ENCODE measurements at places on chromosomes 1 and 21. TPM values are rescaled to one million over a fixed set of nuclear protein-coding genes. Genes with fewer than 3 reads are reported as not detected.

IVL gene
- total RNA-seq = not detected

SLC37A1 gene
- 8.4 TPM for total RNA-seq

TTC22 gene
- 1.2 TPM for total RNA-seq

C1QTNF12 gene
- total RNA-seq = 10.4 TPM

OR2L8 gene
- total RNA-seq = 0.44 TPM

ATP6V1G3 gene
- not detected for total RNA-seq

OLIG2 gene
- total RNA-seq = 42.2 TPM

KANK4 gene
- 23.8 TPM for total RNA-seq

GBP2 gene
- total RNA-seq = 2.3 TPM

FAM43B gene
- 3.0 TPM for total RNA-seq

HPDL gene
- 1.8 TPM for total RNA-seq

TMOD4 gene
- not detected for total RNA-seq

CITED4 gene
- total RNA-seq = 0.89 TPM

PIGK gene
- 48.3 TPM for total RNA-seq

PLEKHA6 gene
- 22.1 TPM for total RNA-seq

SPTA1 gene
- 15.4 TPM for total RNA-seq

BCAR3 gene
- total RNA-seq = 10.4 TPM

NPR1 gene
- 6.3 TPM for total RNA-seq

TRIM17 gene
- total RNA-seq = 2.2 TPM

RAB13 gene
- 17.6 TPM for total RNA-seq

NTMT2 gene
- 0.50 TPM for total RNA-seq

LCE2B gene
- not detected for total RNA-seq

KRTAP12-2 gene
- not detected for total RNA-seq

AGBL4 gene
- 5.1 TPM for total RNA-seq

ARHGEF2 gene
- 62.1 TPM for total RNA-seq

TEX38 gene
- not detected for total RNA-seq

LCE1A gene
- not detected for total RNA-seq

CAMK1G gene
- total RNA-seq = 6.8 TPM

GTF2B gene
- 54.7 TPM for total RNA-seq

SH2D1B gene
- total RNA-seq = 0.17 TPM

FCRL6 gene
- total RNA-seq = not detected

HIVEP3 gene
- 3.0 TPM for total RNA-seq

All from spinal cord (tissue), 10 donors.